ENCODE measurements at places on chromosomes 13 and 19.

- DNase-seq, result peak; percentile 60
Observed at GRCh38 chr13:97116754-97117153, 105.4 kb upstream of the MBNL2 start.

DNA sequence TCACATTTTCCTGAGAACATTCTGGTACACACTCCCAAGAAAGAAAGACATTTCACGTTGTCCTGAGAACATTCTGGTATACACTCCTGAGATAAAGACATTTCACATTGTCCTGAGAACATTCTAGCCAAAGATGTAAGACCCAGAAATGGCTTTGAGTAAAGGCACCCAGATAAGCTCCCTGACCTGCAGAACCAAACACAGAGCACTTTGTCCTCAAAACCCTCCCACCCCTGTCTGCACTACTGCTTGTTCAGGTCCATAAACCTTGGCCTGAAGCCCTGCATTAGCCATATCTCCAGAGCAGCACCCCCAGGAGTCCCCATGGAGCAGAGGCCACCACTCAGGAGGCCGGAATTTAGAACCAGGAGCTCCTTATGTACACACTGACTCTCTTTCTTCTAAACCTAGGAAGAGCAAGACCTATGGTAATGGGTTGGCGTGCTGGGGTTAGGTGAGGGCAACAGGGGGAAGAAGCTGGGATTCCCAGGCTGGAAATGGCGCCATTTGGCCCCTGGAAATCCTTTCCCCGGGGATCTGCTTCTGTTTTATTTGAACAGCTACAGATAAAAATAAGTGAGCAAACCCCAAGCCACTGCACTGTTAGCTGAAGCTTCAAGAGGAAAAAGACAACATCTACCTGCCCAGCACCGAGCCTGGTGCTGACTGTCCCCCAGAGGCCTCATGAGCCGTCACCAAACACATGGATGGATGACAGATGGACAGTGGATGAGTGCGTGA lies 13.7 kb downstream of the GAS6 start:
- no peak for DNase-seq

- DNase-seq, result no peak
Observed at GRCh38 chr19:54725321-54725720, 1.1 kb downstream of the KIR3DL3 start.

GRCh38 chr13:31209172-31209840 lies 9.5 kb downstream of the B3GLCT start:
- no peak for DNase-seq

DNA sequence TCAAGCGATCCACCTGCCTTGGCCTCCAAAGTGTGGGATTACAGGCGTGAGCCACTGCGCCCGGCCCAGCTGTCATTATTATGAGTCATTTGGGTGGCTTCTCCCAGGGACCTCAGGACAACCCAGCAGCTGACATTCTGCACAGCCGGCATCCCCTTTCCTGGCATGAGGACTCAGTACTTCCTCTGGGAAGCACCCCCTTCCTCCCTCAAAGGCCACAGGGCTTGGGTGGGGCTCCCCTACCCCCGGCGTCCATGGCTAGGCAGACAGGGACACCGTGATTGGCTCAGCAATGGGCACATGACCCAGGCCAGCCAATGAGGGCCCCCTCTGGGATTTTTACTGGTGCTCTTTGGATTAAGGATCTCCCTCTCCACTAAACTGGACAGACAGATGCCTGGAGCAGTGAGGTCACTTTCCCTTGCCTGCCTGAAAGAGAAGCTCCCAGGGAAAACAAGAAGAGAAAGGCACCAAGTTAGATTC lies 6.0 kb downstream of the KANK2 start:
- peak; percentile 43 for DNase-seq

GRCh38 chr13:30827578-30827925 lies 78.5 kb upstream of the MEDAG start:
- DNase-seq, result no peak

- no peak for DNase-seq
Observed at GRCh38 chr13:98473135-98473787, 103.6 kb downstream of the STK24 start.

GRCh38 chr19:4171676-4172075 lies 10.7 kb downstream of the SIRT6 start:
- no peak for DNase-seq

DNA sequence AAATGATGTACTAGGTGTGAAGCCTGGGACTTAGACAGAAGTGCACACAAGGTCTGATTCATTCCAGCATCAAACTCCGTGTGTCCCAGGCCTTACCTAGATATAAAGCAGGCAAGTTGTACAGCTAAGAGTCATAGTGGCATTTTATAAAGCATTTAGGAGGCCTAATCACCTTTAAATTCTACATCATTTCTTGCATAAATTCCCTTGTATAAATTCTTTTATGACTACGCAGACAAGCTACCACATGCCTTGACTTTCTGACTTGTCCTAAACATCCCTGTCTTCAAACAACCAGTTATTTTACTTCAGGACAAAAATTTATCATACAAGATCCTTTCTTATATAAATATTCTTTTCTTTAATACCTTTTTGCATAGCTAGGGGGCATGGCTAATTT lies 22.5 kb downstream of the TMEM255B start:
- no peak for DNase-seq

DNA sequence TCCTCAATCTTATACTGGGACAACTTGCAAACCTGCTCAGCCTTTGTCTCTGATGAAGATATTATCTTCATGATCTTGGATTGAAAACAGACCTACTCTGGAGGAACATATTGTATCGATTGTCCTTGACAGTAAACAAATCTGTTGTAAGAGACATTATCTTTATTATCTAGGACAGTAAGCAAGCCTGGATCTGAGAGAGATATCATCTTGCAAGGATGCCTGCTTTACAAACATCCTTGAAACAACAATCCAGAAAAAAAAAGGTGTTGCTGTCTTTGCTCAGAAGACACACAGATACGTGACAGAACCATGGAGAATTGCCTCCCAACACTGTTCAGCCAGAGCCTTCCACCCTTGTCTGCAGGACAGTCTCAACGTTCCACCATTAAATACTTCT lies 4.0 kb upstream of the KLK3 start:
- DNase-seq, result no peak

- no peak for DNase-seq
Observed at GRCh38 chr13:25971459-25972145, 80.2 kb downstream of the SHISA2 start.

GRCh38 chr19:33496038-33496895 lies 25.3 kb downstream of the PEPD start:
- no peak for DNase-seq
